NCI-H460 (cell line): ENCODE measurements at places on chromosomes 4 and X. TPM values are rescaled to one million over a fixed set of nuclear protein-coding genes. Genes with fewer than 3 reads are reported as not detected.

The CRMP1 gene
- total RNA-seq, result 0.07 and 0.20 TPM in 2 replicates

DNA sequence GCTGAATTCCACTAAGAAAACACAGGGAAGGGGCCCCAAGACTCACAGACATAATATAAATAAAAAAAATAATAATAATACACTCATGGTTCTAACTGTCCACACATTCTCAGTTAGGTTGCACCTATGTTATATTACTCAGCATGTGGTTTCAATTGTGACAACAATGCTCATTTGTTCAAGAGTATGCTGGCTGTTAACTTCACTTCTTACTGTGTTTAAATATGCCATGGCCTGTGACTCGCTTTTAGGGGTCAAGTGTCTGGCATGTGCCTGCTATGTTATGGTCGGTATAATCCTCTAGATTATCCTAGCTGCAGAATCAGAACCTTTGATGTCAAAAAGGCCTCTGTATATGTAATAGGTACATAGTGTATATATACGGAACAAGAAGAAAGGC lies 324.8 kb upstream of the INTU start:
- no peak for DNase-seq

The GPR173 gene
- total RNA-seq, result 0.46 and 1.2 TPM in 2 replicates

DNA sequence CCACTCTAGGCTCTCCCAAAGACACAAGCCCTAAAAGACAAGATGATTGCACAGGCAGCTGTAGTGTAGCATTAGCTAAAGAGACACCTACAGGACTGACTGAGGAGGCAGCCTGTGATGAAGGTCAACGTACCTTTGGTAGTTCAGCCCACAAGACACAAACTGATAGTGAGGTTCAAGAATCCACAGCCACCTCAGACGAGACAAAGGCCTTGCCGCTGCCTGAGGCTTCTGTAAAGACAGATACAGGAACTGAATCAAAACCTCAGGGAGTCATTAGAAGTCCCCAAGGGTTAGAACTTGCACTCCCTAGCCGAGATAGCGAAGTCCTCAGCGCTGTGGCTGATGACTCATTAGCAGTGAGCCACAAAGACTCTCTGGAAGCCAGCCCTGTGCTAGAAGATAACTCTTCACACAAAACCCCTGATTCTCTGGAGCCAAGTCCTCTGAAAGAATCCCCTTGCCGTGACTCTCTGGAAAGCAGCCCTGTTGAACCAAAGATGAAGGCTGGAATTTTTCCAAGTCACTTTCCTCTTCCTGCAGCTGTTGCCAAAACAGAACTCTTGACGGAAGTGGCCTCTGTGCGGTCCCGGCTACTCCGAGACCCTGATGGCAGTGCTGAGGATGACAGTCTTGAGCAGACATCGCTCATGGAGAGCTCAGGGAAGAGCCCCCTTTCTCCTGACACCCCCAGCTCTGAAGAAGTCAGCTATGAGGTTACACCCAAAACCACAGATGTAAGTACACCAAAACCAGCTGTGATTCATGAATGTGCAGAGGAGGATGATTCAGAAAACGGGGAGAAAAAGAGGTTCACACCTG lies 306.3 kb downstream of the ANK2 start:
- DNase-seq, result no peak

The CCDC120 gene
- 0.22 and 0.52 TPM in 2 replicates for total RNA-seq

DNA sequence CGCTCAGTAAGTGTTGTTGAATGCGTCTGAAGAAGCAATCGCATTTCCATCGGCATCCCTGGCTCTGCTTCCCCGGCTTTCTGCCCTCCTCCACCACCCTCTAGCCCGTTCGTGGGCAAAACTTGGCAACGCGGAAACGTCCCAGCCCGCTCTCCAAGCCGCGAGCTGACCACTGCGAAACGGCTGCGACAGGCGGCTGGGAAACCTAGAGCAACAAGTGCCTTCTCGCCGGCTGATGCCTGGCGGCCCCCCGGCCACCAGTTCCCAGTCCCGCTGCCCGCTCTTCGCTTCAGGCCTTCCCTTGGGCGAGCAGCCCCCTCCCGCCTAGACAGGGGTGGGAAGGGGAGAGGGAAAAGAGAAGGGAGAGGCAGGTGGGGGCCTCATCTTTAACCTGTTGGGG lies 837 bp downstream of the CITED1 start:
- DNase-seq, result no peak

- DNase-seq, result no peak
Measured at GRCh38 chrX:65993915-65994460, 45.9 kb downstream of the VSIG4 start.

DNA sequence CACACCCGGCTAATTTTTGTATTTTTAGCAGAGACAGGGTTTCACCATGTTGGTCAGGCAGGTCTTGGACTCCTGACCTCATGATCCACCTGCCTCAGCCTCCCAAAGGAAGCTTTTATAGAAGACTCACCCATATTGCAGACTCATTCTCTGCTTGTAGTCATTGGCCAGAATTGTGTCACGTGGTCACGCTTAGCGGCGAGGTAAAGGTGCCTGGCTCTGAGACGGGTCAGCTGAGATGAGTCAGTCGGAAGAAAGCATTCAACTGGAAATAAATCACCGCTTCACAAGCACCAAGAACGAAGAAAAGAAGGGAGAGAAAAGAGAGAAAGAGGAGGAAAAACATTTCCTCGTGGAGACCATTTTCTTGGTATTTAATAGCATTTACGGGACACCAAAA lies 218.8 kb upstream of the NOCT start:
- DNase-seq, result no peak

GRCh38 chr4:173332963-173333657 lies 1.0 kb downstream of the HMGB2 start:
- no peak for DNase-seq

The FSTL5 gene
- 0.02 TPM in 1 of 2 replicates, not detected in the other for total RNA-seq

- DNase-seq, result no peak
Measured at GRCh38 chr4:155430895-155431795, 54.4 kb upstream of the MAP9 start.

GRCh38 chr4:100362366-100362765 lies 155.5 kb downstream of the EMCN start:
- DNase-seq, result no peak

The CYSLTR1 gene
- not detected in 2 replicates for total RNA-seq
